ENCODE measurements at places on chromosomes 2 and 18.
A peak's percentile ranks its signal among the peaks of the same experiment; 100 is the strongest.

DNA sequence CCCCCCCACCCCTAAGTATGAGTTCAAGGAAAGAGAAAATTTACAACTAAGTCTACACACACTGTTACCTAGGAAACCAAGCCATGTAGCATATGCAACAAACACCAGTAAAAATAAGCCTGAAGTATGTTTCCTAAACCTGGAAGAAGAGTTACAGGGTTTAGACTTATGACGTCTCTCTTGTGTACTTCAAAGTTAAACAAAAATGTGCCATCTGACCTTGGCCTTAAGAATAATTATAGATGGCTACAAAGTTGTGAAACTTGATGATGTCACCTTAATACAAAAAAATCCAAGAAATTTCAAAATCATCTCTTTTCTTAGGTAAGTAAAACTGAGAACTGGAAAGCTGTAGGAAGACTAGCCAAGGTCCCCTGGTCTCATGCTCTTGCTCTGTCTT is 297.6 kb upstream of the NRXN1 start:
- DNase-seq: no peak

DNA sequence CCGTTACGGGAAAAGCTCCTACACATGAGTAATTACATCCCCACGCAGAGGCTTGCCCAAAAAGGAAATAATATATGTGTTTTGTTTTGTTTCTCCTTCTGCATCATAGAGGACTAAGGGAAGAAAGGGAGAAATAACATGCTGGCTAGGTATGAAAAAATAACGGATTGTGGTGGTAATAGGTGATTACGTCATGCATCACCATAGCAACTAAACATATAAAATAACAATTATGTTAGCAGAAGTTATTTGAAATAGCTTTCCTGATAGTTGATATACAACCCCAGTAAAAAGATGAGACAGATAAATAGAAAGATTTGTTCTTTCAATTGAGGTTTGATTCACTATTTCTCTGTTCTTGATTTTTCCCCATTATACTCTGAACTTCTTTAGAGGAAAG is 518.0 kb downstream of the ZNF516 start:
- no peak for DNase-seq

DNA sequence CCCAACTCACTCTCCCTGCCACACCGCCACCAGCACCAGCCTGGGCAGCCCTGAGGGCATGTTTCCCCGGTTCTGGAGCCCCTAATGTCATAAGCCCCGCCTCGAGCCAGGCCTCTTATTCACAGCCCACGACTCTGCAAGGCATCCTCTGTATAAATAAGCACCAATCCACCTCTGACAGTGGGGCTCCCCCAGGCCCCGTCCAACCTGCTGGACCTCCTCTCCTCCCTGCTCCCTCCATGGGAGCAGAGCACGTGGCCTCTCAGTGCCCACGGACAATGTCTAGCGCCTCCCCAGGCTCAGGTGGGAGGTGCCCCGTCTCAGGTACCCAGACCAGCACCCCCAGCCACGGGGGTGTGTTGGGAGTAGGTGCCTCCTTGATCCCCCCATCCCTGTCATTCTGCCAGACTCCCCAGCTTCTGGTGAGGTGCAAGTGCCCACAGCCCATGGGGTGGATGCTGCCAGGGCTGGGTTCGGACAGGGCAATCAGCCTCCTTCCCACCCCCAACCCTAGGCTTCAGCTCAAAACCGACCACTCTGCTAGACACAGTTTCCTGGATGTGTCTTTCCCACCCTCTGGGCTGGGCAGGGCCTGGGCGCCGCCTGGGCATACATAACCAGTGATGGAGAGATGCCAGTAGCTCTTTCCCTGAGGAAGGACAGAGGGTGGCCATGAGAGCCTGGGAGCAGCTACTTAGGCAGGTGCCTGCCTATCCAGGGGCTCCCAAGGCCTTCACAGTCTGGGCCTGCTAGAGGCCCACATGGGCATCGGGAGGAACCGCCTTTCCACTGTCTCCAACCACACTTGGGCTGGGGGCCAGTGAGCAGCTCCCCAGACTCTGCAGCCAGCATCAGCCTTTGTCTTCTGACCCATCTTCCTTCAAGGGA is 1.6 kb upstream of the ADRA2B start:
- DNase-seq: no peak

DNA sequence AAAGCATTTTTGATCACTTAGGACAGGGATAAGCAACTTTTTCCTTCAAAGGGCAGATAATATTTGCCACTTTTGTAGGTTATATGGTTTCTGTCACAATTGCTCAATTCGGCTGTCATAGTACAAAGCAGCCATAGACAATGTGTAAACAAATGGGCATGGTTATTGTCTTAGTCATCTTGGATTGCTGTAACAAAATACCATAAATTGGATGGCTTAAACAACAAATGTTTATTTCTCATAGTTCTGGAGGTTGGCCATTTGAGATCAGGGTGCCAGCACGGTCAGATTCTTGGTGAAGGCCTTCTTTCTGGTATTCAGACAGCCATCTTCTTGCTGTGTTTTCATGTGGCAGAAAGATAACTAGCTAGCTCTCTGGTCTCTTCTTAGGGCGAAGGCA is 91.2 kb downstream of the TAF4B start:
- DNase-seq: no peak

- DNase-seq: peak; percentile 1
These were observed 41.0 kb upstream of the TAF4B start for GRCh38 chr18:26185267-26185666.

DNA sequence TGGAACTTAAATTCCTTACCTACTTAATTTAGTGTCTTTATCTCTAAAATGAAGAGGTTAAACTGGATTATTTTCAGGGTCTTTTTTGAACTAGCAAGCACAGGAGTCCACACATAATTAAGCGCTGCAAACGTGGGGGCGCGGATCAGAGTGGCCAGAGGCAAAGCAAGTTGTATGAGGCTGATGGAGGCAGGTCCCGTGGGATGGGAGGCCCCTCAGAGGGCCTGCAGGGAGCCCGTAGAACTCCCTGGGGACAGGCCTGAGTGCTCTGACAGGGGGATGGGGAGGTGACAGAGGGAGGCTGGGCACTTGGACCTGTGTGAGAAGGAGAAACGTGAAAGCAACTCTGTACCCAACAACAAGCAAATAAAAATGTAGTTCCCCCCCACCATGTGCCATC is 177.8 kb downstream of the ACKR3 start:
- DNase-seq: no peak

All from fibroblast of the aortic adventitia (primary cell).